ENCODE measurements at places on chromosomes 1 and 21. TPM values are rescaled to one million over a fixed set of nuclear protein-coding genes. Genes with fewer than 3 reads are reported as not detected.

The LENEP gene
- total RNA-seq = 0.22 TPM

The PKP1 gene
- 0.22 TPM for total RNA-seq

The PDC gene
- not detected for total RNA-seq

GRCh38 chr21:43750339-43751033, 25.6 kb downstream of the CSTB start:
- DNase-seq = no peak
- no peak overlapping the region for H3K27ac ChIP-seq
- H3K36me3 ChIP-seq = peaks cover 99% of the 10 kb centered on the region
- H3K4me3 ChIP-seq = no peak overlapping the region

DNA sequence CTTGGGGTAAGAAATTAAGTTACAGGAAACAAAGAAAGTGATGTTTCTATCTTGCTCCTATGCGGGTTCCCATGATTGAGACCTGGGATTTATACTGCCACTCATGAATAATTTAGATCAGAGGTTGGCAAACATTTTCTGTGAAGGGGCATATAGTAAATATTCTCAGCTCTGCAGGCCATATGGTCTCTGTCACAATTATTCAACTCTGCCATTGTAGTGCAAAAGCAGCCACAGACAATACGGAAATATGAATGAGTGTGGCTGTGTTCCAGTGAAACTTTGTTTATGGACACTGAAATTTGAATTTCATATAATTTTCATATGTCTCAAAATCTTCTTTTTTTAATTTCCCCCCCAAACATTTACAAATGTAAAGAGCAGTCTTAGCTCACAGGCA, 127.2 kb downstream of the FOXD2 start:
- peaks cover 13% of the 10 kb centered on the region for H3K4me1 ChIP-seq
- H3K36me3 ChIP-seq = no peaks in the 10 kb centered on the region
- no peak overlapping the region for H3K27ac ChIP-seq
- no peak overlapping the region for H3K4me3 ChIP-seq
- H3K27me3 ChIP-seq = peaks cover 8% of the 10 kb centered on the region
- DNase-seq = no peak

DNA sequence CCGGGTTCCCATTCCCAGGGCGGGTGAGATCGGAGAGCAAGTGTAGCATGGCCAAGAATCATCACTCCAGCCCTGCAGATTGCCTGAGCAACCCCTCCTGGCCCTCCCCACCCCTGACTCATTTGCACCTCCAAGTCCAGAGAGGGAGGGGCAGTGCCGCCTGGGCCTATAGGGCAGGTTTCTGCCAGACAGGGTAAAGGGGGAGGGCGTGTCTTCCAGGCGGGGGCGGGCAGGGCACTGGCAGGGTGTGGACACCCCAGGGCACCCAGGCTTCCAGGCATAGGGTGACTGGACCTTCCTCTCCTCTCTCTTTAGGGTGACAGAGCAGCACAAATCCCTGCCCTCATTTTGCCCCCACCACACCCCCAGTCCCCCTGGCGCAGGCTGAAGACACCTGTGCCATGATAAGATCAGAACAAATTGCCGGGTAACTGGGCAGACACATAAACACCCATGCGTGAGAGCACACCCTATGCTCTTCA, 3.2 kb upstream of the CRYBG2 start:
- no peak overlapping the region for H3K4me3 ChIP-seq
- H3K36me3 ChIP-seq = peaks cover 5% of the 10 kb centered on the region
- no peak for DNase-seq
- no peak overlapping the region for H3K27ac ChIP-seq
- peaks cover 45% of the 10 kb centered on the region for H3K27me3 ChIP-seq

- H3K4me1 ChIP-seq = peaks cover 20% of the 10 kb centered on the region
- peaks cover 38% of the 10 kb centered on the region for H3K36me3 ChIP-seq
- no peaks in the 10 kb centered on the region for H3K27me3 ChIP-seq
- DNase-seq = no peak
Measured at GRCh38 chr1:151166505-151166956, 587 bp downstream of the SCNM1 start.

DNA sequence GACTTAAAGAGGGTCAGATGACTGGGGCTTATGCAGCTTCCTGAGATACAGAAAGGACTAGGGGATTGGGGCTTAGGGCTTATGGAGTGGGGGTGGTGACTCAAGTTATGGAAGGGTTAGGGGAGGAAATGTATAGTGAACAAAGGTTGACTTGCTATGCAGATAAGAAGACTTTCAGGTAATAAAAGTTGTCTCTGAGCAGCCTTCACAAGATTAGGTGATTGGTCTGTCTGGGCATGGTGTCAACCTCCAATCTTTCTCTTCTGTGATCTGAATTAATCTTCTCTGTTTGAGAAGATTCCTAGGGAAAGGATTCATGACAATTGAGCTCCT, 436.5 kb downstream of the SIPA1L2 start:
- H3K36me3 ChIP-seq = no peaks in the 10 kb centered on the region
- no peaks in the 10 kb centered on the region for H3K4me1 ChIP-seq
- H3K27me3 ChIP-seq = no peaks in the 10 kb centered on the region
- DNase-seq = no peak

GRCh38 chr1:182699393-182700350, 15.3 kb upstream of the RGS8 start:
- H3K4me1 ChIP-seq = peaks cover 16% of the 10 kb centered on the region
- no peaks in the 10 kb centered on the region for H3K36me3 ChIP-seq
- no peaks in the 10 kb centered on the region for H3K27me3 ChIP-seq
- H3K27ac ChIP-seq = peak overlapping the region; percentile 44
- no peak overlapping the region for H3K4me3 ChIP-seq

- H3K4me3 ChIP-seq = no peak overlapping the region
- H3K27me3 ChIP-seq = no peaks in the 10 kb centered on the region
- no peaks in the 10 kb centered on the region for H3K36me3 ChIP-seq
- H3K4me1 ChIP-seq = no peaks in the 10 kb centered on the region
- no peak overlapping the region for H3K27ac ChIP-seq
Measured at GRCh38 chr1:58629031-58629462, 52.0 kb upstream of the TACSTD2 start.

DNA sequence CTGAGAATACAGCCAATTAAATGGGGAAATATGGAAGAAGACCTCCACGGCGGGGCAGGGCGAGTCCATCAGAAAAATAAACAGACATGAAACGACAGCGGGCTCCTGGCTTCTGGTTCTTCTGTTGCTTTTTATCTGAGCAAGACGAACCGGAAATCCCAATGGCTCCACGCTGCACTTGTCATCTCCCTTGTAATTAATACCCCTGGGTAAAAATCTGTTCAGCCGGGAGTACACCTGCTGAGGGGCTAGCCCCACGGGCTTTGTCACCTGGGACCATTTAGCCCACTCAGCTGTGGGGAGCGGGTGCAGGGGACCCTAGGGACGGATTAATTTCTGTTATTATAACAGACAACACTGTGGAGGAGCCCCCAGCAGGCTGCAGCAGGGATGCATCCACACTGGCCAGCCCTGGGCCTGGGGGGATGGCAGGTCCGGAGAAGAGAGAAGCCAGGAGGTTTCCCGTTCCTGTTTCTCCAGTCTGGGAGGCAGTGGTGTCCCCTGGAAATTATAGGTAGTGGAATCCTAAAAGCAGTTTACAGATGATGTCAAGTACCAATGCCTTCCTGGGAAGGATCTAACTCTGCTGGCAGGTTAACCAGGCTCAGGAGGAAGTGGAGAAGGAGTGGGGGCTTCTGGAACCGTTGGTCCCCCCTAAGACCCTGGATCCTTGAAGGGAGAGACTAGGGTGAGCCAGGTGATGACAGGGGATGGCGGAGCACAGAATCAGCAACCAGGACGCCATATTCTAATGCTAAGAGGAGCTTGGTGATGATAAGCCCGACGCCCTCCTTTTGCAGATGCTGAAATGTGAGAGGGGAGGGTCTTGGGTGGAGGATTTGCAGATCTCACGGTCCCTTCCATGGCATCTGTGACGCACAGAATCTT, 566.1 kb downstream of the PTPRU start:
- H3K27me3 ChIP-seq = no peaks in the 10 kb centered on the region
- DNase-seq = no peak
- no peaks in the 10 kb centered on the region for H3K36me3 ChIP-seq
- no peak overlapping the region for H3K27ac ChIP-seq
- peaks cover 18% of the 10 kb centered on the region for H3K4me1 ChIP-seq

DNA sequence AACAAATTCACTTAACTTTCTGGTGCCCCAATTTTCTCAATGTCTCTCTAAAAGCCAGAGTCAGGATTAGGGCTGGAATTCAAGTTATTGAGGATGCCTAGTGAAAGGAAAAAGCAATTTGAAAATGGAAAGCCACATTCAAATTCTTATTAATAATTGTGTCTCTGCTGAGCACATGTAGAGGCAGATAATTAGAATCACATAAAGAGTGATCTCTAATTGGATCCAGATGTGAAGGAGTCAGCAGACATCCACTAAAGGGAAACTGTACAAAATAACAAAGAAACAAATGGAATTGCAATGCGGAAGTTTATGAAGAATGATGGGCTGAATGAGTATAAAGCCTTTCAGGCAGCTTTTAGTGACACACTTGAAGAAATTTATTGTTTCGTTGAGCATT, 482.6 kb downstream of the TTLL7 start:
- H3K36me3 ChIP-seq = no peaks in the 10 kb centered on the region
- no peak overlapping the region for H3K4me3 ChIP-seq
- H3K27me3 ChIP-seq = no peaks in the 10 kb centered on the region
- no peak for DNase-seq
- H3K4me1 ChIP-seq = no peaks in the 10 kb centered on the region

All from spinal cord (tissue), 10 donors.